ENCODE measurements at places on chromosomes 5 and 9. TPM values are rescaled to one million over a fixed set of nuclear protein-coding genes. Genes with fewer than 3 reads are reported as not detected.

DNA sequence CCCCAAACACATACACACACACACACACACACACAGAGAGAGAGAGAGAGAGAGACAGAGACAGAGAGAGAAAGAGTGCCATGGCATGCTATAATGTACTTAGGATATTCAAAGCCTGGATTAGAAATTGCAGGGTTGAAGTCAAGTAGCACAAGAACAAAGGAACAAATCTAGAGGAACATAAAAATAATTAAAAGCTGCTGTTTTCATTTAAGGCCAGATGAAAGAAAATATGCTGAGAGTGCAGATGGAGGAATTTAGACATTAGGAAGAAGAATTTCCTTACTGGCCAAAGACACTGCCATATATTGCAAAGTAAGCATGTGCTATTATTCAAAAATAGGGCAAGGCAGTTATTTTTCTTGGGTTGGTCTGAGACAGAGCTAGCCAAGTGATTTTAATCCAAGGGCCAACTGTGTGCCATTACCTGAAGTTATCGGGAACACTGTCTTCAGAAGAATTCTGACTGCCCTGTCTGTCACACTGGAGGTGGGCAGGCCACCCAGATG is 31.7 kb downstream of the HSD17B3 start:
- no peak overlapping the region for H3K4me3 ChIP-seq
- H3K27ac ChIP-seq, result no peak overlapping the region
- H3K27me3 ChIP-seq, result no peaks in the 10 kb centered on the region
- H3K4me1 ChIP-seq, result no peaks in the 10 kb centered on the region

GRCh38 chr5:141182248-141182647 is at the start of gene PCDHB16:
TSS of gene PCDHB16 (plus strand) at chr5:141182387. CDS start at chr5:141182560, 173 bp downstream.
- H3K4me3 ChIP-seq, result no peak within 1 kb of the TSS
- no peaks in the 10 kb centered on the region for H3K36me3 ChIP-seq
- no peak for DNase-seq
- H3K27ac ChIP-seq, result no peak within 1 kb of the TSS

DNA sequence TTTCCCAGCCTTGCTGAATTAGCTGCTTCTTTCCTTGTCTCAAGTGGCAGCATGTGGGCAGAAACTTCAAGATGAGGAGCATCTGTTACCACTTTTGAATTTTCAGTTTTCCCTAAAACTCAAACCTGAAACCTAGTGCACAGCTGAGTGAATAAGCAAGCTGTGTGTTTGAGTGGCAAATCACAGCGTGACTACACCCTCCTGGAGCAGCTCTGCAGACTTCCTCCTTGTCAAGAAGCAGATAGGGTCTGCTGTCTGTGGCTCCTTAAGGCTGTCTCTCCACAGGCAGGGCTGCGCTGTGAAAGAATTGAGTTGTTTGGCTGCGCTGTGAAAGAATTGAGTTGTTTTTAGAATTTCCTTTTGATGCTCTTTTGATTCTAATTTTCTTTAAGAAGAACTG is 179.7 kb upstream of the HAPLN1 start:
- no peak for DNase-seq
- no peaks in the 10 kb centered on the region for H3K27me3 ChIP-seq
- H3K4me3 ChIP-seq, result no peak overlapping the region
- no peaks in the 10 kb centered on the region for H3K36me3 ChIP-seq

The TLX3 gene
- polyA plus RNA-seq, result 0.05 TPM

GRCh38 chr5:14218897-14219573 is 75.9 kb downstream of the TRIO start:
- H3K4me3 ChIP-seq, result no peak overlapping the region
- no peaks in the 10 kb centered on the region for H3K36me3 ChIP-seq
- peaks cover 78% of the 10 kb centered on the region for H3K4me1 ChIP-seq
- no peaks in the 10 kb centered on the region for H3K27me3 ChIP-seq

All from thymus (tissue), 14 donors.